ENCODE measurements at places on chromosomes 1 and 21.

DNA sequence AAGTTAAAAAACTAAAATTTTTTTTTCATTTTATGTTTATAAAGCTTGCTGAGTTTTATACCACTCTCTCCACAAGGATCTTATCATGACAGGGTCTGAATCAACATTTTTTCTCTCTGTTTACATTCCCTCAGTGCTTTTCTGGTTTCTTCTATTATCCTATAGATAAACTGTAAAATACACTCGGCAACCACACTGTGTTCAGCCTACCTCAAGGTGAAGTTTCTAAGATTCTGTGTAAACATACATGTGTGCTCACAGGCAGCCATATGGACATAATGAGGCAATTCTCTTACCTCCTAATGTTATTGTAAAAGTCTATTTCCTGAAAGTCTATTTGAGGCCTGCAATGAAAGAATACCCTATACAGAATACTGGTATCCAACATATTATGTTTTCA is 114.6 kb downstream of the NTPCR start:
- DNase-seq: no peak

GRCh38 chr1:19066248-19066873 is 109.9 kb upstream of the IFFO2 start:
- no peak for DNase-seq

DNA sequence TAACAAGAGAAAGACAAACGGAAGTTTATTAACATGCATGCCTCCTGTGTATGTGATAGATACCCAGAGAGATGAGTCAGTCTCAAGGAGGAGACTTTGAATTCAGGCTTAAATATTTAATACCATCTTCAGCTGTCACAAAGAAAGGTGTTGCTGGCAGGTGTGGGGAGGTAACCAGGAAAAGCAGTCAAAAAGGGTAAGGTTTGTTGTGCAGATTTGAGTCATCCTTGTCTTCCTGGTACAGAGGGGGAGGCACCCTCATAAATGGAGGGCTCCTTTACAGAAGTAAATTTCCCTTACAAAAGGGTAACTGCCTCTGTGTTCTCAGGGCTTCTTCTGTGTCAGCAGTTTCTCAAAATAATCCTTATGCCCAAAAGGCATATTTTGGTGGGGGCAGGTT is 75.2 kb upstream of the B3GALT5 start:
- DNase-seq: no peak

DNA sequence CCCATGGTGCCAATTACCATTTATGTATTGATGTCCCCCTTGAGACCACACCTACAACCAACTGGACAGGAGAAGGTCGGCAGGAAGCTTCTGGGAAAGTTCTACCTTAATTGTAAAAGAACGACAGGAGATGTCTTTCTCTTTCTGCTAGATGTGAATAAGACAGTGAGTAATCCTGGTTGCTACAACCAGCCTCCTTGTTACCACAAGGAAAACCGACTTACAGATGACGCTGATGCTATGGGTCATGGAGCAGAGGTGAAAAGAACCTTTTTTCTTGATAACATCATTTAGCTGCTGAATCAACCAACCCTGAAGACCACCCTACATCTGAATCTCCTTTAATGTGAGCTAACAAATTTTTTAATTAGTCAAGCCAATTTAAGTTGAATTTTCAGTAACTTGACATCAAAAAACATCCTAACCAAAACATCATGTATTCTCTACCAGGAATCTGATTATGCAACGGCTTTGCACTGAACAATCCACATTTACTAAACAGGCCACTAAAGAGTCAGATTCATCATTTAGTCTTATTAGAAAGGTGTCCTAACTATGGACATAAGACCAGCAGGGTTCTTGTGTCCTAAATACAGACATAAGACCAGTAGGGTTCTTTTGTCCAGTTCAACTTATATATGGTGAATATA is 23.0 kb downstream of the RGS2 start:
- peak; percentile 36 for DNase-seq

DNA sequence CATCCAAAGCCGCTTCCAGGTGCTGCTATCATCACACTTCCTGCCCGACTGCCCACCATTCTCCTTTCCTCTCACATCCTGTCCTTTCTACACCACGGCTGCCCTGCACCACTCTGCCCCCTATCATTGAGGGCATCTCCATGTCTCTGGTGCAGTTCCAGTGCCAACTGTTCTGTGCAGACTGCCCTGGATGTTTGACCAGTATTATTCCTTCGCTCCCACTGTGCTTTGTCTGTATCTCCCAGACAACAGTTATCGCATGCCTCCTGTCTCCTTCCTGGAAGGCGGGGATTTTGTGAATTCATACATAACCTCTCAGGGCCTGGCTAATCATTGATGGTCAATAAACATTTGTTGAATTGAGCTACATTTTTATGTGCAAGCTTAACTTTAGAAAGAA is 63.6 kb upstream of the GNG12 start:
- DNase-seq: no peak

GRCh38 chr1:155309423-155310021 is 856 bp downstream of the FDPS start:
- no peak for DNase-seq

GRCh38 chr1:217228689-217229088 is 402.2 kb downstream of the GPATCH2 start:
- no peak for DNase-seq

DNA sequence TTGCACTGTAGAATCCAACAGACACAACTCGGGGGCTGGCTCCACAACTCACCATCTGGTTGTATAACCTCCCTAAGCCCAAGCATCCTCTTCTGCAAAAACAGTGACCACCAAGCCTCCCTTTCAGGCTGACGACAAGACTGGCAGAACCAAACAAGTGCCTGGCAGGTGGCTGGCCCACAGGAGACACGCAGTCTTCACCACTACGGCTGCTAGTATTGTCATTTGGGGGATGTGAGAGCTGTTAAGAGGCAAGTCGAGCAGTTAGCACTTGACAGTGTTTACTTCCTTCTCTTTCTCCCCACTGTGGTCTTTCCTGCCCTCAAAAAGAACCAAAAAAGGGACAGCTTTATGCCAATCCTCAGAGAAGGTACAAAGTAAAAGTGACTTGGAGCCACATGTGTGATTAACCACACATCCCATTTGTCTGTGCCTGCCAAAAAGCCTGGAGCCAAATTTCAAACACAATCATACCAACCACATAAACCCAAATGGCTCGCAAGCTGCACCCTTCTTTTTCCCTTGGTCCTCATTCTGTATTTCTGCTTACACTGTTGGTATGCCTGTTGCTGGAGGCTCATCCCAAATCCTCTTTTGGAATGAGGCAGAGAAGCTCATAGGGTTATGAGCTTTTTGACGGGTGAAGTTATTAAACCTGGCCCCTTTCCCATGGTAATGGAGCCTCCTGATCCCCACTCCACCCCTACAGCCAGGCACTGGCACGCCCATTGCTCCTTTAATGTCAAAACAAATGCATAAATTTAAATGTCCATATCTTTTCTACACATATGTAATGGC is 94.1 kb downstream of the TGFBR3 start:
- peak; percentile 69 for DNase-seq

DNA sequence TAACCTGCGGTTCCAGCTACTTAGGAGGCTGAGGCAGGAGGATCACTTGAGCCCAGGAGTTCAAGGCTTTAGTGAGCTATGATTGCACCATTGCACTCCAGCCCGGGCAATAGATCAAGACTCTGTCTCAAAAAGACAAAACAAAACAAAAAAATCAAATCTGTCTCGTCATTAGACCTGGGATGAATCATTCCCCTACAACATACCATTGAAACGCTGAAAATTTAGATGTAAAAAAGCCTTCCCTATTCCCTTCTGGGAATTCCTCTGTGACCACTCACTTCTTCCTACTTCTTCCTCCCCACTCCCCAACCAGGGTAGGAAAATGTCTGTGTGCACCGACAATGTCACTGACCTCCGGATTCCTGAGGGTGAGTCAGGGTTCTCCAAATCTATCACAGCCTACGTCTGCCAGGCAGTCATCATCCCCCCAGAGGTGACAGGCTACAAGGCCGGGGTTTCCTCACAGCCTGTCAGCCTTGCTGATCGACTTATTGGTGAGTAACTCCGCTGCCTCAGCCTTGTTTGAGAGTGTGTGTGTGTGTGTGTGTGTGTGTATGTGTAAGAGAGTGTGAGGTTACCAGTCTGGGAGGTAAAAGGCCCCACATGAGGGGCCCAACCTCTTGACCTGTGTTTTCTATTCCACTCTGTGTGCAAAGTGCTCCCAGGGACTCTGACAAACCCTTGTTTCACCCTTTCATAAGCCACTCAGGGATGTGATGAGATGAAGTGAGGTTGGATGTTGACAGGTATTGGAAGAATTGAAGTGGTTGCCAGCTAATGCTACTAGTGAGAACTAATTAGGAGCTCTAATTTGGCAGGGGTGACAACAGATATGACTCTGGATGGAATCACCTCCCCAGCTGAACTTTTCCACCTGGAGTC is 16.3 kb upstream of the SARS1 start:
- peak; percentile 99 for DNase-seq

DNA sequence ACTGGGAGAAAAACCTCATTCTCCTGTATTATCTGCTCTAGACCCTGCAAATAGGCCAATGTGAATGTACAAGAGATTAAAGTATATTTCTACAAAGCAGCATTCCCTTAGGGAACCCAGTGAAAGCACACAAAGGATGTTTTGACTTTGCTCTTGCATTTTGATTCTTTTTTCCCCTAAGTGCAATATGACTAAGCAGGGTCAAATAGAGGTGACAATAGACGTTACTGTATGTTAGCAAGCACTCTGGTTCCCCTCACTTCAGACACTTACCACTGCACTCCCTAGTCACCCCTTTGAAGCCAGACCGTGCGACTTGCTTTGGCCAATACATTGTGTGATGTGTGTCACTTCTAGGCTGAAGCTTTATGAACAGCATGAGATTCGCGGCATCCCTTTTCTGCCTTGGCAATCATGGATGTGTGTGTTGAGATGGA is 209.7 kb downstream of the RHOU start:
- peak; percentile 3 for DNase-seq

DNA sequence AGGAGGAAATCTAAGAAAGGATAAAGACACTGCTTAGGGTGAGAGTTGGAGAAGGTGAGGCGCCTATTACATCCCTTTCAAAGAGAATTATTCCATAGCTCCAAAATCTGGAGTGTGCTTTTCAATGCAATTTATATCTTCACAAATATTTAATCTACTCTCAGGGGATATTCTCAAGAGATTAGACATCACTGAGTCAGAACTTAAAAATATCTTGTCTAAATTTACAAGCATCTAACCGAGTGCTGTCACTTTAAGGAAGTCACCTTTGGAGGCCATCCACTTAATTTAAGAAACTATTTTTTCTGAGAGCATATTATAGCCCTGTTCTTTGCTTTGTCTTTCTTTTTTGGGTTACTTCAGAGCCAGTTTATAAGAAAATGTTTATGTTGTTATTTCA is 134.6 kb downstream of the TNFSF18 start:
- DNase-seq: no peak

DNA sequence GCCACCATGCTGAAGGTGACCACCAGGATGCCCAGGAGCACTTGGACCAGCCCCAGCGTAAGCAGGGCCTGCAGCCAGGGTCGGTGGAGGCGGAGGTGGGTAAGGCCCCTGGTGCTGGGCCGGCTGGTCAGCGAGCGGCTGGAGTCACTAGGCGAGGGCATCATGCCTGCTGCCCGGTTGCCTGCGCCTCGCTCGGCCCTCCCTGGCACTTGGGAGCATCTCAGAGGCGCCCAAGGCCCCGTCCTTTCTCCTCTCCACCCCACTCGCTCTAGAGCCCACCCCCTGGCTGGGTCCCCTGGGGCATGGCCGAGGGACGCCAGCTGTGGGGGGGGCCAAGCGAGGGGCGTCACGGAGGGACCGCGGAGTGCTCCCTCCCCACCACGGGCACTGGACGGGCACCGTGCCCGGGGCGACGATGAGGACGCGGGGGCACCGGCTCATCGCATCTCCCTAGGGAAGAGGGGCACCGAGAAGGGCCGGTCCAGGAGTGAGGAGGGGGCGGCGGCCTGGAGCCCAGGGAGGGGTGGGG is 505 bp downstream of the ENTREP3 start:
- no peak for DNase-seq

- peak; percentile 98 for DNase-seq
Measured at GRCh38 chr1:87224201-87224600, 104.5 kb upstream of the LMO4 start.

GRCh38 chr21:24945910-24946309 is 661.4 kb downstream of the MRPL39 start:
- DNase-seq: no peak

DNA sequence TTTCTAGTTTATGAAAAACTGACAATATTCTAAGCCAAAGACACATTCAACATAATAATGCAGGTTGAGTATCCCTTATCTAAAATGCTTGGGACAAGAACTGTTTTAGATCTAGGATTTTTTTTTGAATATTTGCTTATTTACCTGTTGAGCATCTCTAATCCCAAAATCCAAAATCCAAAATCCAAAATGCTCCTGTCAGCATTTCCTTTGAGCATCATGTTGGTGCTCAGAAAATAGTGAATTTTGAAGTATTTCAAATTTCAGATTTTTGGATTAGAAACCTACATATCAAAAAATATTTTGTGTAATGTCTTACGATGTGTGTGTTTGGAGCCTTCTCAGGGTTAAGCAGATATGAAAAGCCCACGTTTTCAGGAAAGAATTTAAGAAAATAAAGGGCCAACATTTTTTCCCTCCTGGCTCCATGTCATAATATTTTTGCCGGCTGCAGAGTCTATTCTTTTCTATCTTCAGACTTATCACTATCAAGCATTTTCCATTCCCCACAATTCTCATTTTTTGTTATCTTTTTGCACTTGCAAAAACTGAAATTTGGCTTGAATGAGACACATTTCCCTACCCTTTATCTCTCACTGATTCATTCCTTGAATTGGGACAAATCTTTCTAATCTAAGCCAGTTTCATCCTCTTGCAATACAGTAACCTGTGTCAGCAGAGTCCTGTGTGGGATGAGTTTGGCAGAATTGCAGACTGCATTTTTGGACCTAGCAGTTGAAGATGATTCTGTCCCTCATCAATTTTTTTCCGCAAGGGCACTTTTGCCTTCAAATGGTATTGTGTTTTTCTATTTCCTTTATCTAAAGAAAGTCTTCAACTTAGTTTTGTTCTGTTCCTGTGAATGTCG is 233.9 kb downstream of the DISC1 start:
- DNase-seq: no peak

DNA sequence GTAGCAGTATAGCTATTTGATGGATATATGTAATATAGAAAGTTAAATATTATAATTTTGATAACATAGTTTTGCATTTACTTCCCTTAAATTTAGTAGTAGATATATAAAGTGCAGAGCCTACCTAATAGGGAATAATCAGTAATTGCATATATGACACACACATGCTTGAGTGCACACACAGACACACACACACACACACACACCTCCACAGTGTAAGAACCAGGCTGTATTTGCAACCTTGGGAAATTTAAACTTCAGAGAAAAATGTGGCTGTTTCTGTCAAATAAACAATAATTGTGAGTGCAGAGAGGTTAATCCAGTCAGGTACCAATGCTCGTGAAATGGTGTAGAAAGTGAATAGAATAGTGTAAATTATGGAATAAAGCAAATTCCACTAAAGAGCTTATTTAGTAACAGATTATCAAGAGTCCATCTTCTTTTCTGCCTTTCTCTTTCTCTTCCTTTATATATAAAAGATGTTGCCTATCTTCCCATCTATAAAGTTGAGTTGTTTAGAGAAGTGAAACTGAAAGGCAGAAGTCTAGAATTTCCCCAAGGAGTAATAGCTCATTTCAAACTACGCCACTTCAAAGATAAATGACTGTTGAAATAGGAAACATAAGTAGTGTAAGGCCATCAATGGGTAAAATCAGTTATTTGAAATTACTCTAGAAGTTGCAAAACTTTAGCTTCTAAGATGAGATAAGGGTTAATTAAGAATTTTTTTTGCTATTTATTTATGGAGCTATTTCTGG is 273.7 kb downstream of the SRGAP2C start:
- DNase-seq: no peak

Measured in AG10803 (cell line).